ENCODE measurements at places on chromosomes 3 and 15.

DNA sequence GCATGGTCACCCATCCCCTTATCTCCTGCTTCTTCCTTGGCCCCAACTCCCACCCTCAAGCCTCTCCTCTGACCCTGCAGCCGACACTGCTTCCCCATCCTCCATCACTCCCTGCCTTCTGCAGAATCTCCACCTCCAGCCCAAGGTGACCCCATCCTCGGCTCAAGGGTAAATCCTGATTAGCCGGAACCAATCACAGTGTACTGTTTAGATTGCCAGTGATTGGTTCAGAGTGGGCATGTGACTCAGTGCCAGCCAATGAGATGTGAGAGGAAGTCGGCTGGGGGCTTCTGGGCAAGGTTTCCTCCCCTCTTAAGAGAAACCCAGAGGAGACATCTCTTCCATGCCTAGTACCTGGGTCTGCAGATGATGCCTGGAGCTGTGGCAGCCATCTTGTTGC, 10.3 kb downstream of the CACNA2D2 start:
- no peak for DNase-seq

- no peak for DNase-seq
Observed at GRCh38 chr15:70932397-70932796, 39.8 kb downstream of the LRRC49 start.

DNA sequence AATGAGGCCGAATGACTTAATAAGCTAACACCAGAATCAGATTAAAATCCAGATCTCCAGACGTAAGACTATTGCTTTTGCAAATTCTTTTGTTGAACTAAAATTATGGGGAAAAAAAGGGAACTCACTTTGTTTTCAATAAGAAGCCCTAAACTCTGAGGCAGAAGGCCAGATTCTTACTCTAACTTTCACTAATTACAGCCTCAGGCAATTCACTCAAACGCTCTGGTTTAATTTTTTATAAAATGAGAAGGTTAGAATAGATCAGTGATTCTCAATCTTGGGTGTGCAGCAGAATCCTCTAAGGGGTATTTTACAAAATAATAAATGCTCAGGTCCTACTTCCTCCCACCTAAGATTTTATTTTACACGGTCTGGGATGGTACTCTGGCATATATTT, 38.1 kb downstream of the C3orf70 start:
- no peak for DNase-seq

- DNase-seq = no peak
Observed at GRCh38 chr3:174132421-174133042, 726.6 kb upstream of the NAALADL2 start.

- DNase-seq = no peak
Observed at GRCh38 chr3:53495520-53496391, 1.3 kb downstream of the CACNA1D start.

- no peak for DNase-seq
Observed at GRCh38 chr15:100373120-100373896, 31.5 kb upstream of the ADAMTS17 start.

All from cardiac septum (tissue), 1 donor.